Activated T-cell treated with anti-CD3 and anti-CD28 coated beads, Interleukin-2, amount 50 U/mL, for 1 hour (primary cell): ENCODE measurements at places on chromosomes 2 and 18.

GRCh38 chr18:49618742-49619681 is 57.2 kb downstream of the LIPG start:
- no peak for DNase-seq

- DNase-seq = no peak
These were observed 83.9 kb downstream of the PDK1 start for GRCh38 chr2:172639823-172640222.

- DNase-seq = no peak
These were observed 131.9 kb upstream of the ZNF516 start for GRCh38 chr18:76626991-76627390.

DNA sequence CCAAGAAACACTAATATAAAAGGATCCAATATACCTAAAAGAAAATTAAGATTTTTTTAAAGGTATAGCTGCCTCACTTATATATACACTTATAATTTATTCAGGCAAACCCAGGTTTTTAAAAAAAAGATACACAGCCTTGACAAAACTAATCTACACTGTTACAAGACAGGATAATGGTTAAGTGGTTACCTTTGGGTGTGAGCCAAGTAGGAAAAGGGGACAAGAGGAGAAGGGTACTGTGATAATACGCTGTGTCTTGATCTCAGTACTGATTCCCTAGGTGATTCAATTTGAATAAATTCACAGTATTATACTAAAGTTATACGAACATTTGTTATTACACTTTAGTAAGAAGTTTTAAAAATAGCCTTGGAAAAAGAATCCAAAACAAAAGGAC is 30.6 kb downstream of the KLHL41 start:
- DNase-seq = no peak

- peak; percentile 59 for DNase-seq
These were observed 120.4 kb downstream of the RNF144A start for GRCh38 chr2:7037340-7038333.

- no peak for DNase-seq
These were observed 57.1 kb upstream of the GPR45 start for GRCh38 chr2:105184420-105184819.

GRCh38 chr2:59881218-59881617 is 672.2 kb downstream of the BCL11A start:
- no peak for DNase-seq

DNA sequence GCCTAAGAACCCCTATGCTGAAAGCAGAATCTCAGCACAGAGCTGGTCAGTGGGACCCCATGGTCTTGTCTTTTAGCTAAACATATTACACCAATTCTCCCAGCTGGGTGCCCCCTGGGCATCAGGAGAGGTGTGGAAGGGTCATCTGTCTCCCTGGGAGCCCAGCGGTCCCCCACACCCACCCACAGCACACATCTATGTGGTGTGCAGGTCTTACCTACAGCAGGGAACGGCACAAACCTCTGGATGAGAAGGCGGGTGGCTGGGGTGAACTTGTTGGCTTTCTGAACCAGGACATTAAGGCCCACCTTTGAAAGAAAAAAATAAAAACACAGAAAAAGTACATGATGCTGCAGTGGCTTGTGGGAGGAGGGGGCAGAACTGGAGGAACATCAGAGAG is 70.7 kb downstream of the EMX1 start:
- DNase-seq = no peak

- DNase-seq = no peak
These were observed 27.5 kb upstream of the EPAS1 start for GRCh38 chr2:46269544-46270273.

DNA sequence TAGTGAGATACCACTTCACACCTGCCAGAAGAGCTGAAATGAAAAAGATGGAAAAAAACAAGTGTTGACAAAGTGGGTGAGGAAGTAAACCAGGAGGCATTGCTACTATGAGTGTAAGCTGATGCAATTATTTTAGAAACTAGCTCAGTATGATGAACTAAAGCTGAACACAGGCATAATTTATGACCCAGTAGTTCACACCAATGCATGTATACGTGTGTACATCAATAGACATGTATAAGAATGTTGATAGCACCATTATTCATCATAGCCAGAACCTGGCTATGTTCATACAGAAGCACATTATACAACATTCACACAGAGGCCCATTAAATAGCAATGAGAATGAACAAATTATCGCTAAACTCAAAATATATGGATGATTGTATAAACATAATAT is 83.1 kb upstream of the SPOPL start:
- no peak for DNase-seq

DNA sequence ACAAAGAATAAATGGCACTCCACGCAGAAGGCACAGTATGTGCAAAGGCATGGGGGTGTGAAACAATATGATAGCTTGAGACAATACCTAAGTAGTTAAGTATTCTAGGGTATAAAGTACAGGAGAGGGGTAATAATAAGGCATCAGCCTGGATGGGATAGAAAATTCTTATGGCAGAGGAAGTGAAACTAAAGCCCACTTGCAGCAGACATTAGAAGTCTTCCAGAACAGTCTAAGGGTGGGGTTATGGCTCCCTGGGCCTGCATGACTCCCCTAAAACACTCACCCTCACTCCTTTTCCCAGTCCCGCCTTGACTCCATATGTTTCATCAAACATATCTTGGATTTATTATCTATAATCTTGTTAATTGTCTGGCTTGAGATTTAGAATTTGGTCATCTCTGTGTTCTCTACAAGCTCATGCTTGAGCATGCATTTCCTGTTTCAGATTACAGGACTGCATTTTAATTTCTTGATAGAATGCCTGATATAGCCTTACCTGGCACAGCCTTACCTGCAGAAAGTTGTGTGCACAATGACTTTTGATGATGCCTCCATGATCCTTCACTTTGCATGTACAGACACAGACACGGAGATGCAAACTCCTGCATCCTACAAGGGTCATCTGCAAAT is 28.5 kb upstream of the TMBIM1 start:
- no peak for DNase-seq

- DNase-seq = no peak
These were observed 211.8 kb downstream of the EPHA4 start for GRCh38 chr2:221360312-221360711.

- no peak for DNase-seq
These were observed 9.8 kb downstream of the RIOK3 start for GRCh38 chr18:23462876-23463275.

DNA sequence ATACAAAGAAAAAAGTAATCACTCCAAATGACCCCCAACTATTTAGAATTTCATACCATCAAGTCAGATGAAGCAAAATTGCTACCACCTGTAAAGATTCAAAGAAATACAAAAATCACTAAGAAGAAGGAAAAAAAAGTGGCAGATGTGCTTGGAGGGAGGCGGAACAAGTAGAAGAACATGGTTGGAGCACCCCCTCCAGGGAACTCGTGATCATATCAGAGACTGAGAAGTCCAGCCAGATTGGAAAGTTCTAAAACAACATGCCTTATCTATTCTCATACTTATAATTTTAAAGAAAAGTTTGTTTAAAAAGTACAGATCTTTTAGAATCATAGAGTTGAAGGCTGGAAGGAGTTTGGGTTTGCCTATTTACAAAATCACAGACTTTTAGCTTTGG is 113.4 kb upstream of the CYP26B1 start:
- no peak for DNase-seq

DNA sequence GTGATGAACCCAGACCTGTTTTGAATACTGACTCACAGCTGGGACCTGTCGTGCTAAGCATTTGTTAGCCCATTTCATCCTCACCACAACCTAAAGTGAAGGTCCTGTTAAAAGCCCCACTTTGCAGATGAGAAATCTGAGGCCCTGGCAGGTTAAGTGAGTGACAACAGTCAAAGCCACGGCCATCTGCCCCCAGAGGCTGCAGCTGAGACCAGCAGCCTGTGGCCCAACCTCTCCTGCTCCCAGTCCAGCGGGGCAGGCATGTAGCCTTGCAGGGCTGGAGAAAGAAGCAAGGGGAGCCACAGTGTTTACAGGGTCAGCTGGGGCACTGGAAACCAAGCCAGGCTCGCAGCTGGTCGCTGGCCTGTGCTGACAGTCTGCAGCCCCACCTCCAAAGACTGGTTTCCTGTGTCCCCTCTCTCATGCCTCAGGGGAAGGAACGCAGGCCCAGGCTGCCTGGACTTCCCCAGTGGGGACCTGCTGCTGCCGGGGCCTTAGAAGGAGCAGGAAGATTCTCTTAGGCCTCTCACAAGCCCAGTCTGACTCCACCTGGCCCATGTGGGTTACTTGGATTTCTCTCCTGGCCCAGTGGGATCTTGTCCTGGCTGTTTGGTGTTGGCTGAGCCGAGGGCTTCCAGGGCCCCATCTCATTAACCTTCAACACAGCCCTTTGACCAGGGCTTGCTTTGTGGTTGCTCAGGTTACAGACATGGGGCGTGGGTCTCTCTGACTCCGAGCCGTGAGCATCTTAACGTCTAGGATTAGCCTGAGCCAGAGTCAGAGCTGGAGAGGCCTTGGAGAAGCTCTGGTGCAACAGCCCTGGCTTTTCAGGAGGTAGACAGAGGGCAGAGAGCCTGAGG is 1.7 kb downstream of the INPP5D start:
- peak; percentile 41 for DNase-seq

- no peak for DNase-seq
These were observed 51.5 kb downstream of the KLHL29 start for GRCh38 chr2:23436346-23437098.

DNA sequence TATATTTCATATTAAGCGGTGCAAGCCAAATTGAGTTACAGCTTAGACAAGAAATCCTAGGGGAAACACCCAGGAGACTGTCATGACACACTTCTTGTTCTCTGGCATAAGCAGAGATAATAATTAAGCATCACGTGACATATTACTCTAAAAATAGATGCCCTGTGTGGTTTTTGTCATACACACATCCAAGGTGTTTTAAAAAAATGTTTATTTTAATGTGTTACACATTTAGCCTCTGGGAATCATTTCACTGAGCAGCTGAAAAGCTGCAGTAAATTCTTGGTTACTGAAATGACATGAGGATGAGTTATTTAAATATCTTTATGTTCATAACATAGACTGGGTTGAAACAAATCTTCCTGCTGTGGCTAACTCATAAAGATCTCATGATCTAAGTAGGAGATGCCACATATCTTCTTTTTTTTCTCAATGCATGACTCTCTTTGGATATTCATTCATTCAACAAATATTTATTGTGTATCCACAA is 38.0 kb upstream of the ERMN start:
- DNase-seq = no peak

GRCh38 chr2:107132070-107132469 is 246.1 kb upstream of the ST6GAL2 start:
- no peak for DNase-seq

DNA sequence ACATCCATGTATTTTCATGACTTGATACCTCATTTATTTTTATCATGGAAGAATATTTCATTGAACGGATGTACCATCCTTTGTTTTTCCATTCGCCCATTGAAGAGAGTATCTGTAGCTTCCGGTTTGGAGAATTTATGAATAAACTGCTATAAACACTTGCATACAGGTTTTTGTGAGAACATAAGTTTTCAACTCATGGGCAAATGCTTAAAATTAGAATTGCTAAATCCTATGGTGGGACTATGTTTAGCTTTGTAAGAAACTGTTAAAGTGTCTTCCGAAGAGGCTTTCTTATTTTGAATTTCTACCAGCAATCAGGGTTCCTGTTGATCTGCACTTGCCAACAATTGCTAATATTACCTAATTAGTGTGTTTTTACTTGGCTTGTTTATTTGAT is 938.9 kb downstream of the TDRD15 start:
- DNase-seq = no peak

GRCh38 chr18:3209859-3210569 is 9.8 kb downstream of the MYOM1 start:
- DNase-seq = no peak
